NCI-H1694 treated with DMSO at 0.1 percent for 48 hours (cell line): ENCODE measurements at places on chromosomes 7 and 10.
A peak's percentile ranks its signal among the peaks of the same experiment; 100 is the strongest.

DNA sequence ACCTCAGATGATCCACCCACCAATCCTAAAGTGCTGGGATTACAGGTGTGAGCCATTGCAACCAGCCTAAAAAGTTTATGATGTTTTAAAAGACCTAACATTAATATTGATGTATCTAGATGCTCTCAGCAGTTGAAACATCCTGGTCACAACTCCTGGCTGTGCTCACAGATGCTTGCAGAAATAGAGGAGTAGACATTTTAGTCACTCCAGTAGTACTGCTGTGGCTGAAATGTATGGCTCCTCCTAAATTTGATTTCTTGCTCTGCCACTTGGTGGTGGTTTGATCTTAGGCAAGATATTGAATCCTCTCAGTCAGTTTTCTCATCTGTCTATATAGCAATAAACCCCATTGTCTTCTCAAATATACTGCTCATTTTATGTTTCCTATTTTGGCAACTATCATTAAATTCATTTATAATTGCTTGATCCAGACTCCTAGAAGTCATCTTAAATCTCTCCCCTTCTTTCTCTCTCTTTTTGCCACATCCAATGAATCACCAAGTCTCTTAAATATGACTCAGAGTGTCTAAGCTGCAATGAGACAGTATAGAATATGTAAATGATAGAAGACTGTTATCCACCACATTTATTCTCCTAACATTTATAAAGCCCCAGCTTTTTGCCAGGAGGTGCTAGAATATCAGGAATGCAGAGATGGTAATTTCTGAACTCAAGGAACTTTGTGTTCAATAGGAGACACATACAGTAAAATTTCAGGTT, 78.1 kb upstream of the NRBF2 start:
- no peak for DNase-seq

DNA sequence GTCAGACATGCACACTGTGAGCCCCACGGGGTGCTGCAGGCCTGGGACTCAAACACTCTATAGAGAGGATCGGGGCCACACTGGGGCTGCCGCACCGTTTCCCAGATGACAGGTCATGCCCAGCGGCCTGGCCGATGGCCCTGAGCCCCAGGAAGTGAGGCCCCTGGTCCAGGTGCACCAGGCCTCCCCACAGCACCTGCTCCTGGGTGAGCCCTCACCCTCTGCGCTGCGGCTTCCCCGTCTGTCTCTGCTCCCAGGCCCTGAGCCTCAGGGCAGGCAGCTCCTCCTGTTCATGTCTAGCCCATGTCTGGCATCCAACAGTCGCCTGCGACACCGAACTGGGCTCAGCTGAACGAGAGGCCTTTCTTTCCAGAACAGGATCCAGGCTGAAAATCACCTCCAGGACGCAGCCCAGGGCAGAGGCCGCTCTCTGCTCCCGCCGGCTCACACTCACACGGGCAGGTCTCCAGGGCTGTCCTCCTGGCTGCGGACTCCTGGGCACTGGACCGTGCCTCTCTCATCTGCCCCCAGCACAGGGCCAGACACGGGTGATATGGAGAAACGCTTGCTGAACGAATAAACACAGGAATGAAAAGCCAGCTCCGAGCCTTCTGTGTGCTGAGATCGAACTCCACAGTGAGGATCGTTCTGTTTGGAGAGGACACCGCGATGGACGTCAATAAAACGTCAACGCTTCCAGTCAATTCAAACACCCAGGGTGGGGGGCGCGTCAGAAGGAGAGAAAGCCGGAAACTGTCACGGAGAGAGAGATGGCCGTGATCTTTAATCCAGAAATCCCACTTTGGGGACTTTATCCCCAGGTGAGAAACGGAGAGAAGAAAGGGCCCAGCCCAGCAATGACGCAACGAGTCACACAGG, 202.4 kb downstream of the ELFN1 start:
- no peak for DNase-seq

DNA sequence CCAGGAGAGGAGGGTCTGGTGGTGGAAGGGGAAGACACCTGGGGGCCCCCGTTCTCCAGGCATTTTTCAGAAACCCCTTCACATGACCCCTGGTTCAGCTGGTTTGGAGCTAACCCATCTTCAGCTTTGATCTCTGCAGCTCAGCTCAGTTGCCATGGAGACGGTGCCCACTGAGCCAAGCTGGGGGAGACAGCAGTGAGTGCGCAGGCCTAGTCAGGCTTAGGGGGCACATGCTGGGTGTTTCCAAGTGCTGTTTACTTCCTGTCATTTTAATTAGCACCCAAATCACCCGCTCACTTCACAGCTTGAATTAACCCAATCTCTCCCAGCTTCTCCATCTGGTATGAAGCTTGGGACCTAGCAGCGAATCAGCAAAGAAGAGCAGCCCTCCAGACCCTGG, 9.0 kb downstream of the SPOCK2 start:
- peak; percentile 80 for DNase-seq

GRCh38 chr7:48976253-48976652, 51.9 kb downstream of the CDC14C start:
- DNase-seq, result no peak

DNA sequence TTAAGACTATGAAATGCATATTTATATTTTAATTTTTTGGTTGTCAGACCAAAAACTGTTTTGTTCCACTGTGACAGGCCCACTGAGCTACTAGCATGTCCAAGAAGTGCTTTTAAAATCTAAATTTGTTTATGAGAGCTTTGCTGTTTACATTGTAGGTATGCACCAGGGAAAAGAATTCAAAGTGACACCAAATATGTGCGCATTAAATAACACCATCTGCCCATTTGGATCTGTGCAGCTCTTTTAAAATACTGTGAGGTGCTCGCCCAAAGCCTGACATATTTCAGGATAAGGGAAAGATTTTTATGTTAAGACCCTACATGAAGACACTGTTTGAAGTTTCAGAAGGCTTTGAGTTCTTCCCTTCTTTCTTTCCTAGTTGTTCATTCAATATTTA, 162.9 kb downstream of the ST7 start:
- peak; percentile 82 for DNase-seq

- DNase-seq, result no peak
These were observed 17.2 kb downstream of the CHST15 start for GRCh38 chr10:124076148-124076733.

DNA sequence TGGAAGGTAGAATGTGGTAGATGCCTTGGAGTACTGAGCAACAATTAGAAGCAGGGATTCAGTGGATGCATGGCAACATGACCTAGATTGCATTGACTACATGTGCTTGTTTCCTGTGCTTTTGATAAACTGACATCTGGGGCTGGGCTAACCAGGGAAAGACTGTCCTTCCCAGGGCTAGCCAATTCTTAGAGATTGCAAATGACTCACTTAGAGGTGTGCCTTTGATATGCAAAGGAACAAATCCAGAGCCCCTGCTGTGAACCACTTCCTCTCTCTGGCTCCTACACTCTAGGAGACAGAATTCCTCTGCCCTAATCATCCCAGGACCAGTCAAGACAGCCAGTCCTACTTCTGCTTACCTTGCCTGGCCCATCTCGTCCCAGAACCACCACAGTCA, 651.5 kb downstream of the LRMDA start:
- no peak for DNase-seq

DNA sequence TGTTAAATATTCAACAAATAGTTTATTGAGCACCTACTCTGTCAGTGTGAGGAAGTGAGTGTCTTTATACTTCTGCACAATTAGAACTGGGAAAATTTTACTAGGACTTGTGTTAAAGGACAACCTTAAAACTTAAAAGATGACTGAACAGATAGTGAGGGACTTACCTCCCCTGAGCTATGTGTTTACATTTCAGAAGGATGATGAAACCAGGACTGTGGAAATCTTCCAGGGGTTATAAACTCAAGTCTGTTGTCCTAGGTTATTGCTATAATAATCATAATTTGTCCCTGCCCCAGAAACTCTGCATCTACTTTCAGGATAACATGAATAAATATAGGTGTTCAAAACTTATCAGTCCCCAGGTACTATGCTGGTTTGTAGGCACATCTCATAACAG, 261.0 kb upstream of the MKLN1 start:
- no peak for DNase-seq

- DNase-seq, result no peak
These were observed 104.4 kb downstream of the MICALL2 start for GRCh38 chr7:1354661-1355567.

DNA sequence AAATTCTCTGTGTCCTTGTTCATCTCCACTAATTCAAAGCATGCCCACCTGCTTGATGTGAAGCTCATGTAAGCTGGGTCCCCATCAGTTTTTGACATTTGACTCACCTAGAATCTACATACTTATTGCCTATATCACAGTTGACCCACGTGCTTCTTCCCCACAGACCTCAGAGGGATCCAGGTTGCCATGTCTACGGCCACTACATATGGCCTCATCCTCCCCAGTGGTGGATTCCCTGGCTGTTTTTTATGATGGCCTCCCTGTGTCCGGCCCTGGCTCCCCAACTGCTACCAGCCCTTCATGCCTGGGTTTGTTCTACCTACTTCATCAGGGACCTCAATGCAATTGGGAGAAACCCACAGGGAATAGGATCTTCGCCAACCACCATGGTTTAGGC, 187.4 kb upstream of the GDF10 start:
- no peak for DNase-seq

DNA sequence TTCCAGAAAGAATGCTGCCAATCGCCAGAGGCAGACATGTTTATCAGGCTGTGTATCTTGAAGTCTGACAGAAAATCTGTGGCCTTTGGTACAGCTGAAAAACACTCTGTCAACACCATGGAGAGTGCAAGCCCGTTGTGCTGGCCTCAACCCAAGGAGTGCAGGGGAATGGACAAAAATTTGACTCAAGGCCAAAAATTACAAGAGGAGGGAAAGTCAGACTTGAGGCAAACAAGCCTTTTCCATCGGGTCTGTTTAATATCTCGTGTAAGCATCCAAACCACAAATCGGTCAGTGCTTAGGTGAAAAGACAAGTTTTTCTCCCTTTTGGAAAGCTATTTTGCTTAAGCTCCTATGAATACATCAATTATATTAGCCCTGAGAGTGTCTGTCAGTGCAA, 305.3 kb upstream of the NFE2L3 start:
- DNase-seq, result peak; percentile 20

DNA sequence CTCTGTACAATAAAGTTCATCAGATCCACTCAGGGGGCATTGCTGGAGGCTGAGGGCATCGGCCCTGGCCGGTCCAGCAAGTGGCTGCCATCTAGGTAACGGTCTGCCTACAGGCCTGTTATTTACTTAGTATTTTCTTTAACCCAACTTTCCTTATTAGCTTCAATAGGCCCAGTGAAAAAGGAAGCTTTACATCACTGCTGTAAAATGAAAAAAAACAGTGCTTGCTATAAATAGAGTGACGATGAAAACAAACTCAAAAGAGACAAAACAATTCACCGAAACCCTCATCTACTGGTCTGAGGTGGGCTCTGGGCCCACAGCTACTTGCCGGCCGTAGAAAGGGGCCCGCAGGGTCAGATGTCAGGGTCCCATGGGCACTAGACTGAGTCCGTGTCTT, 192.5 kb downstream of the ELFN1 start:
- DNase-seq, result no peak

DNA sequence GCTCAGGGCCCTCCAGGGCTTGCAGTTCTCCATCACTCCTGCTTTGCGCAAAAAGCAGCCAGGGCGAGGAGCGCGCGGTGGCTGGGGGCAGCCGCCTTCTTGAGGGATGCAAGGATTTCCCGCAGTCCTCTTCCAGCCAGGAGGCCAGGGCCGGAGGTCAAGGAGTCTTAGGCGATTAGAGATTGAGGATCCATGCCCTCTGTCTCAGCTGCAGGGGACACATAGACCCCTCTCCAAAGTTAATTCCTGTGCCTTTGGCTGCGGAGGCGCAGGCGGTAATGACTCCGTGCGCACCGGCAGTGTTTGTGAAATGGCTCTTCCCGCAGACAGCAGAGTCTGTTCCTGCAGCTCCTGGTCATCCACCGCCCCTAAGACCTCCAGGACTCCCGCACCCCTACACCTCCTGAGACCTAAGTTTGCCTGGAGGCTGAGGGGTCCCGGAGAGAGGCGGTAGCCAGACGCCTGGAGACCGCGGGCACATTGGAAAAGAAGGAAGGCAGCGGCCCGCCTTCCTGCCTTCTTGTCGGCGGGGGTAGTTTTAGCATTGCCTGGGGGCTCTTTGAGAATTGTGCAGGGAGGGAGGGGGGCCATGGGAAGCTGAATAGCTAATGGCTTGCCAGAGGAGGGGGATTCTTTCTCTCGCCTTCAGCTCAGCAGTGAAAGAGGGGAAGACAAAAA, 3.3 kb upstream of the NEUROG3 start:
- no peak for DNase-seq

DNA sequence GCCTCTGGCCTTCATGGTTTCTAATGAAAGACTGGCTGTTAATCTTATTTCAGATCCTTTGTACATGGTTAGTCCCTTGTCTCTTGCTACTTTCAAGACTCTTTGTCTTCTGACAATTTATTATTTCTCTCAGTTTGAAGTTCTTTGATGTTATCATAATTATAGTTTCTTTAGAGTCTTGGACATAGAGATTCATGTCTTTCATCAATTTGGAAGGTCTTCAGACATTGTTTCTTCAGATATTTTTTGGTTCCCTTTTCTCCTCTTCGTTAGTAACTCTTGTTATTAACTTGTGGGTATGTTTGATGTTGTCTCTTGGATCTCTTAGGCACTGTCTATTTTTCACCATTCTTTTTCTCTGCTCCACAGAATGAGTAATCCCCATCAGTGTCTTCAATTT, 8.7 kb downstream of the ZNF37A start:
- no peak for DNase-seq

- DNase-seq, result no peak
These were observed 27.0 kb downstream of the IMMP2L start for GRCh38 chr7:111535142-111535870.

DNA sequence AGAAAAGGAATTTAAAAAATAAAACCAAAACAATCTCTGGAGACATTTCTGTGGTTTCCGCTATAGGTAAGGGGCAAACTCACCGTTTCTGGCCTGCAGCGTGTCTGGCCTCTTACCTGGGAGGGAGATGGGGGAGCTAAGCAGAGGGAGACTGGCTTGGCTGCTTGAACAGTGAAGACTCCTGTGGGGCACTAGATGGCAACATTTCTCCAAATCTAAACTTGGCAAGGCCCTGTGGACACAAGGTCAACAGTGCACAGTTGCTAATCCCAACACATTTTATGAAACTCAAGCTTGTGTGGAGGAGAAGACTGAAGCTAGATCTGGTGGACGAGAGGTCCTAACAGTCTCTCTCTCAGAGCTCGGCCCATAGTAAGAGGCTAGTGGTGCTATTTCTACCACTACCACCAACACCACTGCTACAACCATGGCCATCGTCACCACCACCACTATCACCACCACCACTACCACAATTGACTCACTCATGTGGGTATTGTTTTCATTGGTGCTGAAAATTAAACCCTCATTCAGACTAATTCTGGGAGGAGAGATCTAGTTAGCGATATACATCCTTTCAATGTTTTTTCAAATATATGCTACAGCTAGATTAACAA, 28.4 kb upstream of the CDHR3 start:
- DNase-seq, result peak; percentile 89

DNA sequence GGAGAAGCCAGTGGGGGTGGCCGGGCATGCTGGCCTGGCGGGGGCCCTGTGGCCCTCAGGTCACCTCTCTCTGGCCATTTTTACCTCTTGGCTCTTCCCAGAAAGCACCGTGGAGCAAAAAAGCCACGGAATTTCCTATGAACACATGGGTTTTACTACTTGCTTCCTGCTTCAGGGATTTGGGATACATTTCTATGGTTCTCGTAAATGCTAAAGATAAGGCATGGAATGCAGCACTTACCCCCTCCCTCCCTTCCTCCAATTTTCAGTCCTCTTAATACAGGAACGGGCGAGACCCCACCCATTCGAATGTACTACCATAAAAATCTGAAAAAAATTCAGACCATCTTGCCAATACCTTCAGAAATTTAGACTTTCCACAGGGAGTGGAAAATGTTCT, 279.7 kb downstream of the ARHGAP12 start:
- no peak for DNase-seq

GRCh38 chr7:158655931-158656441, 48.6 kb downstream of the NCAPG2 start:
- DNase-seq, result no peak
